ENCODE measurements at places on chromosomes 2 and 18. TPM values are rescaled to one million over a fixed set of nuclear protein-coding genes. Genes with fewer than 3 reads are reported as not detected.

- DNase-seq: no peak
Observed at GRCh38 chr18:28512357-28512756, 335.4 kb upstream of the CDH2 start.

The CPS1 gene
- total RNA-seq: 1.4 TPM

GRCh38 chr2:198414976-198415375 is 610.6 kb downstream of the PLCL1 start:
- no peak for DNase-seq

The GPR17 gene
- under 0.01 TPM for total RNA-seq

GRCh38 chr2:71561441-71562267 is 108.3 kb downstream of the DYSF start:
- no peak for DNase-seq

The LHCGR gene
- total RNA-seq: 0.05 TPM

- DNase-seq: no peak
Observed at GRCh38 chr18:62060820-62061219, 126.0 kb downstream of the PIGN start.

GRCh38 chr2:142165790-142166189 is 35.0 kb upstream of the LRP1B start:
- DNase-seq: no peak

DNA sequence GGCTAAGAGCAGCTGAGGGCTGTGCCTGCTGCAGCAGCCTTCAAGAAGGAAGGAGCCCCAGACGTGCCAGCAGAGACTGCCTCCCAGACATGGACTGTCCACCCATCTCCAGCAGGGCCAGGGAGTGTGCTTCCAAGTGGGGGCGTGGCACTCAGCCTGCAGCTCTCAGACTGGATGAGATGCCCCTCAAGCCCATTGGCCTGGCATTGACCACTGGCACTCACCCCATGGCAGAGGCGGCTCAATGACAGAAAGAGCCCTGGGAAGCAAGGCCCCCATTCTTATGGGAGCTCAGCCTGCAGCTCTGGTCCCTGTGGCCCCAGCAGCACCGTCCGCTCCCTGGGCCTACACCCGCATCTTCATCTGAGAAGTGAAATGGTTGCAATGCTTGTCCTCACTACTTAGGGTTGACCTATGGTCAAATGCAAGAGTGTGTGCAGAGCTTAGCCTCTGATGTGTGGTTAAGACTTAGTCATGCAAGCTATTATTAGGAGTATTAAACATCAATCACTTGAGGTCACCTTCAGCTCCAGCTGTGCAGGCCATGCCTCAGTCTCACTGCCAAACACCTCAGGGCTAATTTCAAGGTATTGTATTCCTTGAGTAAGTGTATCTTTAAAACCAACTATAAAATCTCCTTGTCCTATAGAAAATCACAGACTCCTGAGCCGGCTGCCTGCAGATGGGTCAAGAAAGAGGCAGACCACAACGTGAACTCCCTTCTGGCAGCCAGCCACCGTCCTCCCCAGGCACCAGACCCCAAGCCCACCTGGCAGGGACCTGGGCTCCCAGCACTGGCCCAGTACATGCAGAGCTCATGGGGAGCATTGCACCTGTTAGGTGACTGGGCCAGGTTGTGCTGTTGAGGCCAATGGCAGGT is 194.8 kb downstream of the NDUFA10 start:
- no peak for DNase-seq

The NTSR2 gene
- total RNA-seq: not detected

GRCh38 chr2:10863837-10864236 is 47.9 kb upstream of the KCNF1 start:
- DNase-seq: no peak

DNA sequence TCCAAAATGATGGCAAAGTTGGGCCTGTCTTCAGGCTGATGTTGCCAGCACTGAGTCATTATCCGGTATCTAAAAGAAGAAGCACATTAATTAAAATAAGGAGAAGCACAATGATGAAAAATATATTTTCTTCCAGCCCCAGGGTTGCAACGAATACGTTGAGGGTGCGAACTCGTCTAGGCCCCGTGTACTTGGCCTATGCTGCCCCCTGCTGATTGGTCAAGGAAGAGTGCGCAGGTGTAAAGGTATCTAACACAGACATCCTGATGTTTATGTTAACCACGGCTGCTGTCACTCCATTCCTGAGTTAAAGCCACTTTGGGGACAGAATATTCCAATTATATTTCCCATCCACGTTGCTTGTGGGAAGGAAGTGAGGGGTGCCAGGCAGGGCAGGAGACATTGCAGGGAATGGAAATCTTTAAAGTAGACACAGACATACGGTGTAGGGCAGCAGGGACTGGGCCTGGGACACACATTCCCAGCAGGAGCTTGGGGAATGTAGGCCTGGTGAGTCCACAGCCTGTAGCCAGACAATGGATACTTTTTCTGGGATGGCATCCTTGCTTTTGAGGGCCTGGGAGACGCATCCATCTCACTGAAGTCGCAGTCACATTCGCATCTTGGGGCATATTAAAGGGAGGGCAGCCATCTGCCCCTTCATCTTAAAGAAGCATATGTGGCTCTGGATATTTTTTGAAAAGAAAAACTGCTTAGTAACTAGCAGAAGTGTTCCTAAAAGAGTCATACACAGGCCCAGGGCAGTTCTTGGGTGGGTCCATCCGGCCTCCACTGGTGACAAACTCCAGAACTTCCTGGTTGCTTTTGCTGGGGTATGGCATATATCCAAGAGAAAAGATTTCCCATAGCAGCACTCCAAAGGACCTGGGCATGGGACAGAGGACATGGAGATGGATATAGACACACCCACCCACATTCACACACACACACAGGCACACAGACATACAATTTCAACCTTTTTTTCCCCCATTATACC is 81.9 kb downstream of the CLIP4 start:
- peak; percentile 46 for DNase-seq

DNA sequence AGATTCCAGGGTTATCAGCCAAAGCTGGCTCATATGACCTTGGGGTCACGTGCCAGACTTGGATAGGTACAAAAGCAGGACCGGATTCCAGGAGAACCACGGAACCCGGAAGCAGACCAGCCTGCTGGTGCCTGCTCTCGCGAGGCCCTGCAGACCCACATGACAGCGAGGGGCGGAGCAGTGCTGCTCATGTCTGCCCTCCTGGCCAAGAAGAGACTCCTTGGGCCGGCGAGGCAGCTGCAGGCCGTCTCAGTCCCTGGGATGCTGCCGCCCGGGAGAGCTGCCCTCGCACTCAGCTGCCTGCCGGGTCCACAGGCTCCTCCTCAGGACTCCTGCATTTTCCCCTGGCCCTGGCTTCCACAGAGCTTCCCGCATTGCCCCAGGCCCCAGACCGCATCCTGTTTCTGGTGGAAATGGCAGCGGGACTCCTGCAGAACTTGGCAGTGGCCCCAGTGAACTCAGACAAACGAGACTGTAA is 739.5 kb downstream of the SOCS6 start:
- no peak for DNase-seq

DNA sequence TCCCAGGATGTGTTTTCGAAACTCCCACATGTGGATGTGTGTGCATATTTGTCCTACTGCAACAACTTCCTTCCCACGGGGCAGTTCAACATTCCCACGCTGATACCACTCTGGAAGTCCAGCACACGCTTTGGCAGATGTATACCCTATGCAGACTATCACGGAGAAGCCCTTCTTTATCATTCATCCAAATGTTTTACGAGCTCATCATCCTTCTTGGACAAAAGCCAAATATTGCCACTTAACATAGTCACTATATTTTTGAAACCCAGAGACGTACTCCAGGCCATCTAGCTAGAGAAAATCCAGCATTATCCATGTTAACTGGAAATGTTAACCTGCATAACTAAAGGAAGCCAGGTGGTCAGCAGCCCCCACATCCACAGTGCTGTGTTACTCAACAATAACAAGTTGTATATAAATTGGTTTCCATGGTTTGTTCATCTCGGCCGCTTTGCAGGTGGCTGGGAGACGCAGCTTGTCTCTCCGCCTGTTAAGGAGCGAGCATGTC is 131.5 kb downstream of the ZNF532 start:
- DNase-seq: no peak

GRCh38 chr18:12934454-12935071 is 13.2 kb upstream of the SEH1L start:
- peak; percentile 83 for DNase-seq

- DNase-seq: no peak
Observed at GRCh38 chr2:2587354-2587753, 256.3 kb upstream of the MYT1L start.

GRCh38 chr18:43888598-43888997 is 611.3 kb upstream of the SYT4 start:
- no peak for DNase-seq

DNA sequence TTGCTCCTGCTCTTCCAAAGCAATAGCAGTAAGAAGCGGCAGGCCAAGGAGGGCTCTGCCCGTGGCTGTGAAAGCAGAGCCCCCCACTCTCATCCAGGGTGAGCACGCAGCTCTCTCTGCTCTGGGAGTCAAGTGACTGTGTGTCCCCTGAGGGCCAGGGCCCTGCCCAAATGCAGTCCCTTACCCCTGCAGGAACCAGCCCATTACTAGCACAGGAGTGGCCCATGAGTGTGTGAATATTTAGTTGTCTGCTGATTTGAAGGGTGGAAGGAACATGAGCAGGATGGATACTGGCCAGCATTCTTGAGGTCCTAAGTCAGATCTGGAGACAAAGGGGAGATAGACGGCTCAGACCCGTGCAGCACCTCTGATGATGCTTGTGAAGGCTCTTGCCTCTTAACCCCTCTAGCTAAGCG is 69.7 kb upstream of the FOSL2 start:
- no peak for DNase-seq

The ZDBF2 gene
- 7.9 TPM for total RNA-seq

The CDH7 gene
- 2.5 TPM for total RNA-seq

DNA sequence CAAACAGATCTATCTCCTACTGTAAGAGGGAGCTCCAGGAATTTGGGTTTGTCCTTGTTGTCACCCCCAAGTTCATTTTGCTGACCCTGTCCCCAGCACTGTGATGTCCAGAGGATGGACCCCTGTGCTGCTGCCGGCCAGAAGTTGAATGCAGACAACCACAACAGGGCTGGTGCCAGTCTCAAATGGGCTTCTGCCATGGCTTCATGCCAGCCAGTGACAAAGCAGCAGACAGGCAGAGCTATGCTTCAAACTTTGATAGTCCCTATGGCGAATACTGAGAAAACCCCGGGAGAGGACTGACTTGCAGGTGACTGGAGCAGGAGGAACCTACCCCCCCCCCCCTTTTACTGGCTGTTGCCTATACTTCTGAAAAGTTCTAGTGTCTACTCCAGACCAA is 3.2 kb downstream of the SMAD7 start:
- DNase-seq: no peak

GRCh38 chr2:226274143-226274542 is 525.5 kb downstream of the IRS1 start:
- DNase-seq: no peak

GRCh38 chr2:168277276-168277675 is 29.9 kb upstream of the STK39 start:
- DNase-seq: no peak

DNA sequence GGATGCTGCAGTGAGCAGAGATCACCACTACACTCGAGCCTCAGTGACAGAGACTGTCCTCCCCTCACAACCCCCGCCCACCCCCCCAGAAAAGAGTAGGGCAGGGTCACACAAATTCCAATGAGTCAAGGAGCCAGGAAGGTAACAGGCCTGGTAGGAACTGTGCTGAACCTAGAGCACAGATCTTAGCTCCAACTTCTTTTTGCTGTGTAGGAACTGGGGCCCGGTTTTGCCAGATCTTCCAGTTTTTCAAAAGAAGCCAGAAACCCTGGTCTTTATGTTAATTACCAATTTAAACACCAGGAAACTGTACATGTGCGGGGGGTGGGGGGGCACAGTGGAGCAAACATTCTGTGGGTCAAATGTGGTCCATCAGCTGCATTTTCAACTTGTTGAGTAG is 71.0 kb downstream of the PRPF40A start:
- no peak for DNase-seq

- DNase-seq: no peak
Observed at GRCh38 chr2:60216452-60216995, 336.9 kb downstream of the BCL11A start.

The MALL gene
- 1.2 TPM for total RNA-seq

DNA sequence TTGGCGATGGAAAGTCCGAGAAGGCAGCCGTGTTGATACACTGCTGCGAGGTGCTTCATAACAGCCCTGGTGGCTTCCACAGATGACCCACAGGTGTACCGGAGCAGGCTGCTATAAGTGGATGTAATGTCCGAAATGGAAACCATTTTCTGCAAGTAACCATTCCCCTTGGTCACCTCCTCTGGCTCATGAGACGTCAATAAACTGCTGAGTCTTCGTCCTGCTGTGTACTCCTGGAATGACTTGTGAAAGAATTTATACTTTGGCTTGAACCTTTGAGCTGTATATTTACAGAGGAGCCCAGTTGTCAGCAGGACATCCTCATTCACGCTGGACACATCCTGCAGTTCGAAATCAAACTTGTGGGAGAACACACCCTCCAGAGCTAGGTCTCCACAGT is 14.4 kb downstream of the NLRC4 start:
- no peak for DNase-seq

DNA sequence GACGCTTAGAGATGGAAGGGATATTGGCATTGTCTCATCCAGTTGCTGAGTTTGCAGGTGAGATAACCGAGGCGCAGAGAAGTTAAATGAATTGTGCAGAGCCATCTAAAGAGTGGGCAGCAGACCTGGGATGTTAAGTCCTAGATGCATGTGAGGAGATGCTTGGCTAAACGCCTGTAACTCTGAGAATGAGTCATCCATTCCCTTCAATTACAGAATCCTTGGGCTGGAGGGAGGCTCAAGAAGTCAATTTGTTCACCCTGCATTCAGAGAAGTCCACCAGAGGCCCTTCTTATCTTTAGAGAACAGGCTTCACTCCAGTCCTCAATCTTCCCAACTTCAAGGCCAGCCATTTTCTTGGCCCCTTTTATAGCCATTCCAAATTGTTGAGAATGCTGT is 1.6 kb downstream of the EHD3 start:
- DNase-seq: no peak

The CAD gene
- 14.8 TPM for total RNA-seq

The PPP3R1 gene
- total RNA-seq: 14.6 TPM

- no peak for DNase-seq
Observed at GRCh38 chr2:130985831-130986649, 107.2 kb downstream of the FAM168B start.

DNA sequence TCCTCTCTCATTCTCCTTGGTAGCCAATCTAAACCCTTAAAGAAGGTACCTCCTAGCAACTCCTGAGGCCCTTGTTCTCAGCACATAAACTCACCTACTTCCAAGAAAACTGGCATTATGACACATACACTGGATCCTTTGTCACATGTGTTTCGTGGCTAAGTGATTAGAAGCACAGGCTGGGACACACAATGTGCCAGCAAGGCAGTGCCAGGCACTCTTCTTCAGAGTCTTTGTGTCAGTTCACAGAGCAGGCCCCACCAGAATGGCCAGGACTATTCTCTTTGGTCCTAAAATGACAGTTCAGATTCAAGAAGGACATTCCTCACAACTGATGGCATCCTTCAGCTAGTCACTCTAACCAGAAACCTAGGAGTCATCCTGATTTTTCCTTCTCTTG is 40.3 kb downstream of the SMC6 start:
- no peak for DNase-seq

The CD302 gene
- 4.6 TPM for total RNA-seq
